ENCODE measurements at places on chromosomes 2 and 18. TPM values are rescaled to one million over a fixed set of nuclear protein-coding genes. Genes with fewer than 3 reads are reported as not detected.

FSIP2 gene
- 3.0 TPM for total RNA-seq

CELF4 gene
- total RNA-seq = not detected

ATP6V1B1 gene
- not detected for total RNA-seq

EFHD1 gene
- total RNA-seq = 0.61 TPM

NT5C1B gene
- total RNA-seq = 0.17 TPM

CAPG gene
- total RNA-seq = 196 TPM

RUFY4 gene
- not detected for total RNA-seq

GLB1L gene
- total RNA-seq = 5.5 TPM

GAL3ST2 gene
- total RNA-seq = not detected

ALK gene
- total RNA-seq = not detected

AGFG1 gene
- 84.7 TPM for total RNA-seq

MDH1B gene
- 1.8 TPM for total RNA-seq

PRKAG3 gene
- not detected for total RNA-seq

ARHGAP25 gene
- total RNA-seq = 62.3 TPM

AAMP gene
- total RNA-seq = 113 TPM

NEB gene
- under 0.01 TPM for total RNA-seq

GAD1 gene
- 3.0 TPM for total RNA-seq

EPB41L3 gene
- total RNA-seq = not detected

ANKRD30B gene
- total RNA-seq = not detected

SERPINB11 gene
- total RNA-seq = not detected

PPP4R3B gene
- 44.2 TPM for total RNA-seq

CFAP221 gene
- total RNA-seq = not detected

SULT1C4 gene
- total RNA-seq = not detected

SEMA4F gene
- total RNA-seq = 17.6 TPM

G6PC2 gene
- not detected for total RNA-seq

CD28 gene
- not detected for total RNA-seq

ATP8B1 gene
- 12.7 TPM for total RNA-seq

DCDC2C gene
- not detected for total RNA-seq

TMEM198 gene
- 5.2 TPM for total RNA-seq

Measured in mammary epithelial cell (primary cell).